ENCODE measurements at places on chromosomes 11 and 22.

DNA sequence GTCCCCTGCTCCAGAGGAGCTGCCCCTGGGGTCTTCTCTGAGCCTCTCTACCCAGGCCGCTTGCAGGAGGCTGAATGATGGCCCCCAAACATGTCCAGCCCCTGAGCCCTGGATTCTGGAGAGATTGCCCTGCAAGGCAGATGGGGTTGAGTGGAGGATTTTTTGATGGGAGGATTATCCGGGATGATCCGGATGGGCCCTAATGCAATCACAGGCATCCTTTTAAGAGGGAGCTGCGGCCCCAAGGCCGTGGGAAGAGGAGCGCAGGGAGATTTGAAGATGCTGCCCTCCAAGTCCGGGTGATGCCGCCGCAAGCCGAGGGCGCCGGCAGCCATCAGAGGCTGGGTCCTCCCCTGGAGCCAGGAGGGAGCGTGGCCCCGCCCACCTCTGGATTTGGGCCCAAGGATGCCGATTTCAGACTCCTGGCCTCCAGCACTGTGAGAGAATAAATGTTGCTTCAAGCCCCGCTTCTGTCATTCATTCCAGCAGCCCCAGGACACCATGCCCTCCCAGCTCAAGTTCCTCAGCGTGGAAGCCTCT lies 66.0 kb downstream of the WNT7B start:
- no peak for DNase-seq

GRCh38 chr11:848380-848931 lies 5.8 kb downstream of the TSPAN4 start:
- peak; percentile 52 for DNase-seq

GRCh38 chr22:35126993-35127392 lies 61.0 kb downstream of the ISX start:
- no peak for DNase-seq

- no peak for DNase-seq
Measured at GRCh38 chr11:85167038-85167437, 460.1 kb downstream of the DLG2 start.

DNA sequence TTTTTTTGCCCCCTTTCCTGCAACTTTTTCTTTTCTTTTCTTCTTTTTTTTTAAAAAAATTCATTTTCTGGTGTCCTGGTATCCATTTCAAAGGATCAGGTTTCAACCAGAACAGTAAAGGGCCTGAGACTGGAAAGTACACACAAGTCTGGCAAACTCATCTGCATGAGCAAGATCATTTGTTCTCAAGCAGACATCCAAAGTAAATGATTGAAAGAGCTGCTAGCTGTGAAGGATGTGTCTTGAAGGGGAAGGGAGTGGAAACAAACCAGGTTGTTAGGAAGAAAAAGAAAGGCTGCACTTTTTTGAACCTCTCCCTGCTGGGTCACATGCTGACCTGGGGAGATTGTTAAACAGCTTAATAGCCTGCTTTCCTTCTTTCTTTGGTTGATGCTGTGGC lies 5.3 kb downstream of the YAP1 start:
- no peak for DNase-seq

DNA sequence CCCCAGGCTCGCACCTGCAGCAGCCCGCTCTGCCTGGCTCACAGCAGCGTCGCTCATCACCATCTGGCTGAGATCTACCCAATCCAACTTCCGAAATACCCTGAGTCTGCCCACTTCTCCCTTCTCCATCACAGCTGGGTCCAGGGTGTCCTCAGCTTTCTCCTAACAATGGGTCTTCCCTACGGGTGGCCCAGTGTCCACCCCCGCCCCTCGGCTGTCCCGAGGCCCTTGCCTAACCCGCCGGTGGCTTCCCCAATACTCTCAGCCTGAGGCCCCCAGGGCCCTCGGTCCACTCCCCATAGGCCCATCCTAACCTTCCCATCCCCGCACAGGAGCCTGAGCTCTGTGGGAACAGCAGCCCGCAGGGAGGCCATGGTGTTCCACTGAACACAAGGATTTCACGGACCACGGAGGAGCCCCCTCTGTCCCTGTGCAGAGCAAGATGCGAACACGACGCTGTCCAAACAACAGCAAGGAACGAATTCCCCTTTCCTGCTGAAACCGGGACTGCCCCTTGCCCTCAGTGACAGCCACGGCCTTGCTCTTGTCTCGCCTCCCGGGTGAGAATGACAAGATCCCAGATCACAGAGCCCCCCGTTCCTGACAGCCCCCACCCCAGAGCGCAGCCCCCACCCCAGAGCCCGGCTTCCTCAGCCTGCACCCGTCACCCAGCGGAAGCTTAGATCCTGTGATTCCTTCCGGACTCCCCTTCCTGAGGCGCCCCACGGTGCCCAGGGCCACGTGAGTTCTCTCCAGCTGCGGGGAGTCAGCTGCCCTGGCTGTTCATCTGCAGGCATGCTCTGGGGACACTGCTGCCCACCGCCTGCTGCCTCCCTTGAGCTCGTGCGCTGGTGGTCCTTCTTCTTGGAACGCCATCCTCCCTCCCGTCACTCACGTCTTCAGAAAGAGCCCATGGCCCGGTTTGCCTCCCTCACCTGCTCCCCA lies 48.8 kb upstream of the CARS1 start:
- DNase-seq: no peak

GRCh38 chr22:45867906-45868555 lies 108.9 kb downstream of the WNT7B start:
- DNase-seq: no peak

GRCh38 chr11:70089631-70090030 lies 11.5 kb downstream of the ANO1 start:
- DNase-seq: no peak

- no peak for DNase-seq
Measured at GRCh38 chr22:42431401-42432019, 693 bp downstream of the NFAM1 start.

DNA sequence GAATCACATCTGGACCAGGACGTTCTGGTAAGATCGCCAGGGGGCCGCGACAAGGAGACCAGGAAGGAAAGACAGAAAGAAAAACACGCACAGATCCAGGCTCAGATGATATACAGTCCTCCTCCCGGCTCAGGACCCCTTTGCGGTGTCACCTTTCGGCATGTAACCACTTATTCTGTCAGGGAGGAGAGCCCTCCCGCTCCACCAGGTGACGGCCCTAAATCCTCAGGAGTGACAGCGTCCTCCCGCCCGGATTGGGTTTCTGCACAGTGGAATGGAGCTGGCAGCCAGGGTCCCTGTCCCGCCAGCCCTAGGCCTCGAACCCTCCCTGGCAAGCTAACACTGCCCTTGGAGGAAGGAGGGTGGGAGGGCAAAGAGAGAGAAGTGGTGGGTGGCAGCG lies 24.3 kb upstream of the KCNQ1OT1 start:
- DNase-seq: no peak

DNA sequence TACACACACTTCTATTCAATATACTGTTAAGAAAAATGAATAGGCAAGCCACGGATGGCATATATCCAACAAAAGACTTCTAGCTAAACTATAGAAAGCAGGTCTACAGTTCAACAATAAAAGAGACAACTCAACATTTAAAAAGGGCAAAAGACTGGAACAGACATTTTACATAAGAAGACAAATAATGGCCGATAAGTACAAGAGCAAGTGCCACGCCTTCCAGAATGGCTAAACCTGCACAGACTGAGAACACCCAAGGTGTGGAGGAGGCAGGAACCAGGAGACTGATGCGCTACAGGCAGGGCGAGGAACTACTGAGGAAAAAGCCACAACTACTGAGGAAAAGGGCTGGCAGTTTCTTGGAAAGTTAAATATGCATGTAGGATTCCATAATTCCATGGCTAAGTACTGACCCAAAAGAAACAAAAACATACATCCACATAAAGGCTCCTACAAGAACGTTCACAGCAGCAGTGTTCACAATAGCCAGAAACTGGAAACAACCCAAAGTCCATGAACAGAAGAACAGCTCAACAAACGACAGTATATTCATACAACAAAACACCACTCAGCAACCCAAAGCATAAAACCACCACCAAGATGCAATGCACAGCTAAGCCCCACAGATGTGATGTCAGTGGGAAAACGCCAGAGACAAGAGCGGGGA lies 9.6 kb upstream of the MOB2 start:
- DNase-seq: no peak

DNA sequence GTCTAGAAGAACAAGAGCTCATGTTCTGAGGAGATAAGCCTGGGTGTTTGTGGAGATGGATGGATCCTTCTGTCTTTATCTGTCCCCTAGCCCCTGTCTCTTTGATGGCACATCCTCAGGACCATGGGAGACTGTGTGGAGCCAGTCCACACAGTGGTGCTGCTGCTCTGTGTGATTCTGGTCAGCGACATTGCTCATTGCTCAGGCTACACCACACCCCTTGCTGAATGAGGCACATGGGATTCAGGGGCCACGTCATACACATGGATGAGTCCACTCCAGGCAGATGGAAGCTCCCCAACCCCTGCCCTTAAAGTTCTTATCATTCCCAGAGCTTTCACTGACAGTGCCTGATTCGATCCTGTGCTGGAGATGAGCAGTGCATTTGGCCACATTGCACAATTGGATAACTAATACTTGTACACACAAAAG lies 222.2 kb downstream of the NAV2 start:
- DNase-seq: no peak

- peak; percentile 44 for DNase-seq
Measured at GRCh38 chr11:117950301-117950700, 21.1 kb upstream of the TMPRSS13 start.

GRCh38 chr22:46895753-46896152 lies 133.3 kb downstream of the TBC1D22A start:
- no peak for DNase-seq

DNA sequence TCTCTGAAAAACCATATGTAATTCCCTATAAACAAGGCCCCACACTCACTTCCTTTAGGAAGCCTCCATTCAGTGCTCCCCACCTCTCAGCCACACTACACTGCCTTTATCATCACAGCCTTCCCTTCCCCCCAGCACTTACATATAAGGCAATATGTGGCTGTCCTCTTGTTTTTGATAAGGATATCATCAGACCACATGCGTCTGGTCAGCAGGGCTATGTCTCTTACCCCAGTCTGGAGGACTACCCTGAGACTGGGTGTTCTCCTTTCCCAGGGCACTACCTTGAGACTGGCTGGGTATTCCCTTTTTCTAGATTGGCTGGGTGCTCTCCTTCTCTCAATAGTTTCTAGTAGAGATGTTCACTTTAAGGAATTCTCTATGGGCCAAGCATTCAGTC lies 7.8 kb downstream of the KCNE3 start:
- no peak for DNase-seq

- DNase-seq: no peak
Measured at GRCh38 chr22:29336751-29337490, 21.4 kb upstream of the RASL10A start.

All from activated T-helper 1 cell treated with Interleukin-2 at 50 U/mL for 16 hours (primary cell).